H54 (cell line): ENCODE measurements at places on chromosomes 2 and 18.

DNA sequence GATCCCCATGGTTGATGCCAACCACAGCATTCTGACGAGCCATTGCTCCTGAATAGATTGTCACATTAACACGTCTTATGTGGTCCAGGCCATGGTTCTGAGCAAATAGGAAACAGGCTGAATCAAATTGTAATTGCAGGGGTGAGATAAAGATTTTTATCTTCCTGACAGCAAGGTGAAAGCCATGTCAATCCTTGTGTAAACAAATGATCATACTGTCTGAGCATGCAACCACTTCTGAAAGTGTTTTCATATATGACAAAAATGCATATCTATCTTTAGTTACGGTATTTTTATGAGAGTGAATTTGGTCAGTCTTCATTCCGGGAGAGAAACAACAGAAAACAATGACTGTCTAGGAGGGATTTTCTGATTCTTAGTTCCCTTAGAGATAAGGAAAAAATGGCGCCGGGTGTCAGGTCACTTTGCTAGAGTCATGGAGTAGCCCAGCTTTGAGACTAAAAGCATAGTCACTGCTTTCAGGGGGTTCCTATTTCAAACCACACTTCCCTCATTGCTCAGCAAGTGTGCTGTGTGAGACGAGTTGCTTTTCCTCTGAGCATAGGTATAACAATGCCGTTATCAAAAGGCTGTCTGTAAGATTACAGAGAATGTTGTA lies 958.9 kb downstream of the DCDC2C start:
- no peak for DNase-seq

DNA sequence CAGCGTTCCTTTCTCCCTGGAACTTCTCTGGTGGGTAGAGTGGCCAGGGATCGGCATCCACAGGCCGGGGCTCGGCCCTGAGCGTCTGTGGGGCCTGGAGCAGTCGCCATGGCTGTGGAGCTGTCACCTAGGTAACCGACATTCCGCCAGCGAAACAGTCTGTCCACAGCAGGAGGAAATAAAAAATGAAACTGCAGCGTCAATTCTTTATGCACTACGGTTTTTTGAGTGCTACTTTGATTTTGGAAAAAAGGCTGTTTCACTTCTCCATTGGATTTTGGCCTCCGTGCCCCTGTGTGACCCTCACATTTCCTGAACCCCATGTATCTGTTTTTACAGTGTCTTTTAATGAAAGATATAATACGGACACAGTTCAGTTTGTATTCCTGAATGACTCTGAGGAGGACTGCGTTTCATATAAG lies 163.4 kb downstream of the LDLRAD4 start:
- DNase-seq = no peak

DNA sequence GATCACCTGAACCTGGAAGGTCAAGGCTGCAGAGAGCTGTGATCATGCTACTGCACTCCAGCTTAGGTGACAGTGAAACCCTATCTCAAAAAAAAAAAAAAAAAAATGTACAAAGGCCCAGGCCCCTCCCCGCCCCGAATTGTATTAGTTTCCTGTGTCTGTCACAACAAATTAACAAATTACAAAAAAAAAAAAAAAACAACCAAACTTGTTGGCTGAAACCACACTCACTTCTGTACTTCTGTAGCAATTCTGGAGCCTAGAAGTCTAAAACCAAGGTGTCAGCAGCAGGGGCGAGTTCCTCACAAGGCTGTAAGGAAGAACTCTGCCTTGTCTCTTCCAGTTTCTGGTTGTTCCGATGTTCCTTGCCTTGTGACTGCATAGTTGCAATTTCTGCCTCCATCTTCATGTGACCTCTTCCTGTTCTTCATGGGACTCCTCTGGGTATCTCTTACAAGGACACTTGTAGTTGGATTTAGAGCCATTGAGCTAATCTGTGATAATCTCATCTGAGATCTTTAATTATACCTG lies 100.8 kb upstream of the ZSWIM2 start:
- DNase-seq = no peak

DNA sequence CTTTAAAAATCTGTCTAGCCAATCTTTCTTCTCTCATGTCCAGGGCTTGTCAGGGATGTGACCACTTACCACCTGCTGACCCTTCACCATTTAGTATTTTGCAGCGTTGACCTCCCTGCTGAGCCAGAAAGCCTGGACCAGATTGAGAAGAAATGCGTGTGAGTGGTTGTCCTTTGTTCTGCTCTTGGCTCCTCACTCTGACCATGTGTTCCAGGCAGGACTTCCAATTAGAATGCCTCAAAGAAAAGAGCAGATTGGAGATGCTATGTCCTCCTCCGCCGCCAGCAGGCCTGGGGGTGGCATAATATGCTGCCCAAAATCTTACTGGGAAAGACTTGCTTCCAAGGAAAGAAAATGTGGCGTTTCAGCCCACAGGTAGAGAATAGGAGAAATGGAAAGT lies 894.1 kb downstream of the SLC4A3 start:
- no peak for DNase-seq

DNA sequence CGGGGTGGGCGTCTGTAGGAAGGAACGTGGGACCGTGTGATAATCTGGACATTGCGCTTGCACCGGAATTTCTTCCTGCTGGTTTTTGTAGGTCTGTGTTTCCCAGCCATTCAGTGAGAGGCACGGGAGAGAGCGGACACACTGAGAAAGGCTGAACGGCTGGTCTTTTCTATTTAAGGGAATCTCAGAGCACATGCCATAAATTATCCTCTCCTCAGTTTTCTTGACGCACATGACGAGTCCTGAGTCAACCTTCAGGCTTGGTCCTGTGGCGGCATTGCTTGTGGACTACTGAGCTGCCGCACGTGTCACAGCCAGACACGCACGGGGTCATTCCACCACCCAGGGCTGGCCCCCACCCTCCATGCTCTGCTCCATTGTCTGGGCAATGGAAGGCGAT lies 519.3 kb upstream of the ID2 start:
- DNase-seq = no peak

DNA sequence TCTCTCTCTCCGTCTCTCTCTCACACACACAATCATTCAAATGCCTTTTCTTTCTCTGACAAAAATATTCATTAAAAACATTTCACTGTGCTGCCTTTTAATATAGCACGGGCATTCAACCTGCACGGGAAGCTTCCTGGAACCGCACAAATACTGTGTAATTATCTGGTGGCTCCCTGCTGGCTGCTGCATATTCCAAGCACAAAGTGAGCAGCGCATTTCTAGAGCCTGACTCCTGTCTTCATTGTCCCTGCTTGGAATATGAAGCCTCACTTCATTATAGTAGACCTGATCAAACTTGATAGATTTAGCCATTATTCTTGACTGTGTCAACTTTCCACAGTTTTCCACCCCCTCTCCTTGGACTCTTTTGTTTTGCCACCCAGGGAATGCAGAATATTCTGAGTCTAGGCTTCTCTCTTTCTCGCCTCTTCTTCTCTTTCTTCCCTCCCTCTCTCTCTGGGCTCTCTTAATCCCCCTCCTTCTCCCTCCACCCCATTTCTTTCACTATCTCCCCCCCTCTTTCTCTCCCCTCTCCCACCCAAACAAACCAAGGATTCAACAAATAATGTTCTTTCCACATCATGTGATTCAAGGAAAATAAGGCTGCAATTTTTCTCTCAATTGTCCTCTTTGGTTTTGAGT lies 672.1 kb upstream of the FANCL start:
- no peak for DNase-seq

- no peak for DNase-seq
Measured at GRCh38 chr2:111017034-111017622, 103.6 kb upstream of the BCL2L11 start.

GRCh38 chr2:174340400-174341292 lies 5.9 kb downstream of the SP9 start:
- no peak for DNase-seq

DNA sequence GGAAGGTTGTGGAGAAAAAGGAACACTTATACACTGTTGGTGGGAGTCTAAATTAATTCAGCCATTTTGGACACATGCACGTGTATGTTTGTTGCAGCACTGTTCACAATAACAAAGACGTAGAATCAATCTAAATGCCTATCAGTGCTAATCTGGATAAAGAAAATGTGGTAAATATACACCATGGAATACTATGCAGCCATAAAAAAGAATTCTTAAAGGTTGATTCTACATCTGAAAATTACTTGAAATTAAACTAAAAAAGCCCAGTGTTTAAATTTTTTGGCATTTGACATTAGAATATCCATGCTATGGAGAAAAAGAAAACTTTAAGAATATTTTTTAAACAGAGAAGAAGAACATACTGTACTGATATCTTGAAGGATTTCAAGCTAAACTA lies 84.0 kb downstream of the BMPR2 start:
- DNase-seq = no peak

DNA sequence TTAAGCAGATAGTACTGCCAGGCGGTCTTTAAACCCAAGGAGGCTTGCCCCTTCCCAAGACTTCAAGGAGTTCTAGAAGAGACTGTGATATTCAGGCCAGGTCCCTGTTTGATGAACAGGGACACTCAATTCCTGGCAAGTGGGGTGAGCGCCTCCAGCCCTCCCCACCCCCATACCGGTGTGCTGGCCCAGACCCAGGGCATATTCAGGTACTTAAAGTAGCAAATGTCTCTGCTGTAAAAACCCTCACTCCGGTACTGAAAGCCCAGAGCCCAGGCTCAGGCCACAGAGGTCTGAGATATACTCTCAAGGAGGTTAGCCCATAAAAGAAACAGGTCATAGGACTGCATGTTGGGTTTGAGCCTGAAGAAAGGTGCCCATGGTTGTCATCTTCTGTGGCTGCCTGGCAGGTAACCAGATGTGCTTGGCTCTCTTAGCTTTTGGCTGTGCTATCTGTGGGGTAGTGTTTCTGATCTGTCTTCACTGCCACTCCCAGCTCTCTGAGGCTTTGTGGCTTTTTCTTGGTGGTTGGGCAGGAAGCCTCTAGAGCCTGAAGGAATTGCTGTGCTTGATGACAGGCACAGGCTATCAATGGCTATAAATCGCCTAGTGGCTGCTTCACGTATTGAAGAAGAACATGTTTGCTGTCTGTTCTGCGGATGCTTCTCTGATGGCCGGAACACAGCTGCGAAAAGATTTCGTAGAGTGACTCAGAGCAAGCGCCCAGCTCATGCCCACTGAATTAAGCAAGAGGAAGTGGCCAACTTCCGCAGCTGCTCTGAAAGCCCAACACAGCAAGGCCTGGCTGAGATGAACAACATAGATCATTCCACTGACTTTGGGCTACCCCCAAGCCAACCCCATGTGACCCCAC lies 63.3 kb upstream of the ALPP start:
- peak; percentile 84 for DNase-seq

DNA sequence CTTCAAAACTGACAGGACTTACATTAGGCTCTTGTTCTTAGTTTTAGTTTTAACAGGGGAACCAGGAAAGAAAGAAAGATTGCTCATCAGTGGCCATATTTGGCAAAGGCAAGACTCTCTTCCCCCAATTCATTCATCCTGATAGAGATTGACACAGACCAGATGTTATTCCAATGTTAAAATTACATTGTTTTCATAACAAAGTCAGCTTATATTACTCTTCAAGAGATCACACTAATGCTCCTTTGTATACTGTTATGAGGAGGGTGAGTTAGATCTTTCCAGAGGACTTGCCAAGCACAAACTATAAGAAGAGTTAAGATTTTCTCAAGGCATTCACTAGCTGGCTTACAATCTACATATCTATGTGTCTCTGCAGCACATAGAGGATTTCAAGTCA lies 252.1 kb downstream of the SLC8A1 start:
- no peak for DNase-seq

GRCh38 chr2:19216676-19217602 lies 141.5 kb downstream of the OSR1 start:
- DNase-seq = no peak

DNA sequence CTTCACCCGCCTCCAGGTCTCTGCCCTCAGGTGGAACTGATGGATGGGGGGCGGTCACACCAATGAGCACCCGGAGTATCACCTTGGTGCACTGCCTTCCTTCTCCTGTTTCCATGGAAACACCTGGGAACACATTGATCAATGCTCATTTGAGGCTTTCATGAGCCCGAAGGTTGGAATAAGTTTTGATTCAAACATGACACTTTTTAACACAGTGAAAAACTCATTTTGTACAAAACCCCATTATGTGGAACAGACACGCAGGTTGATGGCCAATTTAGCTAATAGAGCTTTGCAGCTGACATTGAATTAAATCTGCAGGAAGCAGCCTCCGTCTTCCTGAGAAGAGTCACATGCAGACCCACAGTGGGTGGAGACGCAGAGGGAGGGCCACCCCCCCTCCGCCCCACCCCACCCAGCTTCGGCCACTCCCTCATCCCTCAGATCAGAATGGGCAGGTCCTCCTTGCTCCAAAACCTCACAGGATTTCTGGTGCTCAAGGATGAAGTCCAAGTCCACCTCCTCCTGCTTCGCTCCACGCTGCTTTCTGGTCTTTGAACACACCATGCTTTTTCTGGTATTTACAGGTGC lies 96.0 kb upstream of the MYCN start:
- DNase-seq = no peak

DNA sequence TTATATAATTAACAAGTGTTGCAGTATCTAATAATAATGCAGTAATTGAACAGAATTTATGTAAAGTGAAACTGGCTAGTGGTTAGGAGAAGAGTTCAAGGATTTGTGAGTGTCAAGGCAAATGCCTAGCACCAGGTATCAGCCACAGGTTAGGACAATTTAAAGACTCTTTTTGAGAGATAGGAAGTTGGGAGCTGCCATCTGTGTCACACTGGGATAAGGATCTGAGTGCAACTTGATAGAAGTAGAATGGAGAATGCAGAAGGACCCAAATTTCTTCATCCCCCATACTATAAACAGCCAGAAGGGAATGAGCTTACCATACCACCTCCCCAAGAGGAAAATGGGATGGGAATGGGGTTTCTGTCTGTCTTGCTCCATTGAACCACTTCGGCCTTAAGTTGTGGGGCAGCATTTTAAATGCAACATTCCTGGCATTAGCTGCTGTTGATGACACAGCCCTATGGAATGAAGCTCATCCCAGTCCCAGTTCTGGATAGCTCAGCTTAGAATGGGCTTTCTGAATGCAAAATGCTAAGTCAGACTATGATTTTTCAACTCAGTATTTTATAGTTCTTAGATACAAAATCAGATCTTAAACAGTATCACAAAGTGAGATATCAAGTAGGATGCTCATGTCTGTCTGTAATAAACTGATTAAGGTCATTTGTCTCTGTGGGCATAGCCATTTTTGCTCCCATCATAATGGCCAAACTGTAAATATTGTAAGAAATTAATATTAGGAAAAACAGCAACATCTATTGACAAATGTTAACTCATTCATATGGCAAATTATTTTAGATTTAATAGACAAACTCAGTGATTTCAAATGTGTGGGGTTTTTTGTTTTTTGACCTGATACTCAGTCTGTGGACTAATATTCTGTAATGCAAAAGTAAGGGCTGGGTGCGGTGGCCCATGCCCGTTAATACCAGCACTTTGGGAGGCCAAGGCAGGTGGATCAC lies 44.0 kb downstream of the GPR155 start:
- DNase-seq = peak; percentile 49

DNA sequence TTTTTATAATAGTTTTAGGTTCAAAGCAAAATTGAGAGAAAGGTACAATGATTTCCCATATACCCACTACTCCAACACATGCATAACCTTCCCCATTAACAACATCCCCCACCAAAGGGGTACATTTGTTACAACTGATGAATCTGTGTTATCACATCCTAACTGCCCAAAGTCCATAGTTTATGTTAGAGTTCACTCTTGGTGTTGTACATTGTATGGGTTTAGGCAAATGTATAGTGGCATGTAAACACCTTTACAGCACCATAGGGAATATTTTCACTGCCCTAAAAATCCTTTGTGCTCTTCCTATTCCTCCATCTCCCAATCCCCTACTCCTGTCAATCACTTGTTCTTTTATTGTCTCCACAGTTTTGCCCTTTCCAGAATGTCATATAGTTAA lies 471.6 kb downstream of the CPS1 start:
- DNase-seq = no peak
